Hippocampal formation (tissue), 2 donors: ENCODE measurements at places on chromosomes 1 and 21.

GRCh38 chr1:244878681-244879080 lies 14.3 kb upstream of the HNRNPU start:
- no peak for DNase-seq

DNA sequence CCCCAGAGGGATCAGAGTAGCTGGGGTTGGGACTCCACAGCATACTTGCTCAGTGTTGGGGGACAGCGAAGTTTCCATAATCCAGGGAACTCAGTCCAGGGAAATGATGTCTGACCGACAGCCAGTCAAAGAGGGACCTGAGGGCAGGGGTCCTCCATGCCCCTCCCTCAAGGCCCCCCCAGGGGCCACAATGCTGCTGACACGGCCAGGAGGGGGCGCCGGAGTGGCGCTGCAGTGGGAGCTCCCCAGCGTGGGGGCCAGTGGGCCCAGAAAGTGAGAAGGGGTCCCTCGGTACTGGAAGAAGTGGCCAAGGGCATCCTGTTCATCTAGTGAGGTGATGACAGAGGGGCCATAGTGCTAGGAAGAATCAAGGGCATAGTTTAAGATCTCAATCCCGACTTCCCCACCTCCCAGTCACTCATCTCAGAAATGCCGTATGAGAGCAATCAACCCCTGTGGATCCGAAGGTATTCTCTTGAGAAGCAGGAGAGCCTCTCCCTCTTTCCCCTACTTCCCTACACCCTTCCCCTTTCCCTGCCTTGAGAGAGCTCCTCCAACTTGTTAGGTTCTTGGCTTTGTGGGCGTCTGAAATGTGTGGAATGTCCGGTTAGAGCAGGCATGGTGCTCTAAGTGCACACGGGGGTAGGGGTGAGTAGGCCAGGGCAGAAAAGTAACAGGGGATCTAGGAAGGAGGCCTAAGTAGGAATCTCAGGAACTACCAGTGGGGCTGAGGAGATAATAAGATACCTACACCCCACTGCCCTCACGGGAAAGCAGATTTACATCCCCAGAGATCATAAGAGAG lies 4.1 kb downstream of the NUDT17 start:
- no peak for DNase-seq

- no peak for DNase-seq
Measured at GRCh38 chr1:30691480-30691879, 31.9 kb downstream of the MATN1 start.

DNA sequence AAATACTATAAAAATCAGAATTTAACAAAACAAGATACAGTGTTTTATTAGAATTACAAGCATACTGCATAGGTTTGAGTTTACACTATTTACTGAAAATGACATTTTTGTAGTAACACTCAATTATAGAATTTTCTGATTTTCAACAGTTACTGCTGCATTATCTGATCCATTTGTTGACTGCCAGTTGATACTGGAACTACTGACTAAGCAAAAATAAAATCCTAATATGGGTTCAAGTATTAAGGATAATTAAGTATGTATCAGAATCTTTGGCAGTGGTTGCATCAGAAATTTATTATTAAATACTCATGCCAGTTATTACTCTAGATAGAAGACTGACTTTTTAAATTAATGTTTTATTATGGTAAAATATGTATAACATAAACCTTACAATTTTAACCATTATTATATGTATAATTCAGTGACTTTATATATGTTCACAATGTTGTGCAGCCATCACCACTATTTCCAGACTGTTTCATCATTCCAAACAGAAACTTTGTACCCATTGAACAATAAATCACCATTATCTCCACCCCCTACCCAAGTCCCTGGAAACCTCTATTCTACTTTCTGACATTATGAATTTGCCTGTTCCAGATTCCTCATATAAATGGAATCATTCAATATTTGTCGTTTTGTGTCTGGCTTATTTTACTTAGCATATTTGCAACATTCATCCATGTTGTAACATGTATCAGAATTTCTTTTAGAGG lies 58.2 kb upstream of the GPR88 start:
- no peak for DNase-seq

GRCh38 chr1:11707621-11708276 lies 16.2 kb downstream of the DRAXIN start:
- peak; percentile 16 for DNase-seq

- peak; percentile 47 for DNase-seq
Measured at GRCh38 chr1:45359882-45360513, 19.8 kb upstream of the MUTYH start.

DNA sequence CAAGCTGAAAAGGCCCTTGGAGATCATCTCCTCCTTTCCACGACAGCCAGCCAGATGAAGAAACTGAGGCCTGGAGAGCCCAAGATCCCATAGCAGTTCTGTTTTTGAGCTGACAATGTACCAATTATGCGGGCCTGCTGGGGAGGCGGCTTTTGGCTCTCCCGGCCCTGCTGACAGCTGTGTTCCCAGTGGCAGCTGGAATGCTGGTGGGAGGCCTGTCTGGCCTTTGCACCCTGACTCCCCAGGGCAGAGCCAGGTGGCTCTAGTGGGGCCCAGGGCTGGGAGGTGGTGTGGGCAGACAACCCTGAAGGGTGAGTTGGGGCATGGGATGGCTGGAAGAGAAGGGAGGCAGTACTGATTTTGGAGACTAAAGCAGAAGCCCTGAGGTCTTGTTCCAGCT lies 30.7 kb upstream of the WASF2 start:
- DNase-seq = peak; percentile 45

DNA sequence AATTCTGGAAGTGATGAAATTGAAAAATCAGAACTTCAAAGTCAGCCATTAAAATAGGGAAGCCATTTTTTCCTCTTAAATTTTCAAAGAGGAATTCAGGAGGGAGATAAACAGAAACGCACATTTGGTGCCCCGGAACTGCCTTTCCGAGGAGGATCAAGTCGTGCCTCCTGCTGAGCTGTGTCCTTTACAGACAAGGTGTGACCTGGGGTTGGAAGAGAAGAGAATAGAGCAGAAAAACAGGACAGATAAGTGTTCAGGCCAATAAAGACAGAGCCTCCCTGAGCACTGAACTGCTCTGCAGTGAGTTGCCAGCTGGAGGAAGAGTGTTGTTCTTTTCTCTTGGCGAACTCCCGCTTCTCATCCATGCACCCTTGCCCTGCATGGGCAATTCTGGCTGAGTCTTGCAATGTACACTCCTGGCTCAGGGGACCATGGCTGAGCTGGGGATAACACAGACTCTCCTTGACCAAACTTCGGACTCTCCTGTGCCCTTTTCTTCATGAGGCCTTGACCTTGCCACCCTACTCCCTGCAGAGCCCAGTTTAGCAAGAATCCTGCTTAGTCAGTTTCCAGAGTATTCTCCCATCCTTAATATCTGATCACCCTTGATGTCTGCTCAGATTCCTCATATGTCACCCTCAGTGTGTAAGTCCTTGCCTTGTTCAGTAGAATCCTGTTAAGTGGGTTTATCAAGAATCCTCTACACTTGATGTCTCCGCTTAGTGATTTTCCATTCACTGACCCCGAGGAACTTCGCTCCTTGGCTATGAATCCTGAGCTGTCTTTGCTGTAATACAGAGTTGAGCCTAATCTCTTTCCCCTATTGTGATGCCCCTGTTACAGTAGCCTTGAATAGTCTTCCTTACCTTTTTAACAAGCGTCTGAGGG lies 1.3 kb upstream of the MTARC1 start:
- no peak for DNase-seq

DNA sequence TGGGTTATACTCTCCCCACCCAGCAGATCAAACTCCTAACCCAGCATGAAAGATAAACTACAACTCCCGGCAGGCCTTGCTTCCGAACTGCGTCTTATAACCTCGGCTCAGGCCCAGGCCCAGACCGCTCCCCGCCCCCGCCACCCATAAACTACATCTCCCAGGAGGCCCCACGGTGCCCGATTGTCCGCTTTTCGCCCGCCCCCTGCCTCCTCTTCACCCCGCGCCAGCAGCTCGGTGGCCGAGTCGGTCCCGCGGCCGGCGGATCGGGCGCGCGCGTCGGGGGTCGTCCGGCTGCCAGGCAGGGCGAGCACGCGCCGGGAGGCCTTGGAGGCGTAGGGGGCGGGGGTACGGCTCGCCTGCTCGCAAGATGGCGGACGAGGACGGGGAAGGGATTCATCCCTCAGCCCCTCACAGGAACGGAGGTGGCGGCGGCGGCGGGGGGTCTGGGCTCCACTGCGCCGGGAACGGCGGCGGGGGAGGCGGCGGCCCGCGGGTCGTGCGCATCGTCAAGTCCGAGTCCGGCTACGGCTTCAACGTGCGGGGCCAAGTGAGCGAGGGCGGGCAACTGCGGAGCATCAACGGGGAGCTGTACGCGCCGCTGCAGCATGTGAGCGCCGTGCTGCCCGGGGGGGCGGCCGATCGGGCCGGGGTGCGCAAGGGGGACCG lies at the start of gene SNX27:
SNX27 (plus strand) TSS at position 219 of the 669 bp plus-strand sequence; CDS start at position 371, 152 bp downstream.
- DNase-seq = peak; percentile 89

DNA sequence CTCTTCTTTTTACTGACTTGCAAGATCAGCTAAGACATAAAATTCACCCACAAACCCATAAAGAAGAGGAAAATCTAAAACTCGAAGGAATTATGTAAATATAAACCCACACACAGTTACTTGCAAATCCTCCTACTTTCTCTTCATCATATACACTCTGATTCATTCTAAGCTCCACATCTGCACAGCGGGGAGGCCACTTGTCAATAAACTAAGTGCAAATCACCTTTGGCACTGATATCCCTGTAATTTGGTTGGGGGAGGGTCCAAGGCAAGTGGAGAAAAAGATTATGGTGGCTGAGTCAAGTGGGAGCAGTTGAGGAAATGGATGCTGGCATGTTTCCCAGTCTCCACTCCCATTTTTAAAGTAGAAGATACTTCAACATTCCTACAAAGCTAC lies 596.5 kb downstream of the MATN1 start:
- DNase-seq = no peak

DNA sequence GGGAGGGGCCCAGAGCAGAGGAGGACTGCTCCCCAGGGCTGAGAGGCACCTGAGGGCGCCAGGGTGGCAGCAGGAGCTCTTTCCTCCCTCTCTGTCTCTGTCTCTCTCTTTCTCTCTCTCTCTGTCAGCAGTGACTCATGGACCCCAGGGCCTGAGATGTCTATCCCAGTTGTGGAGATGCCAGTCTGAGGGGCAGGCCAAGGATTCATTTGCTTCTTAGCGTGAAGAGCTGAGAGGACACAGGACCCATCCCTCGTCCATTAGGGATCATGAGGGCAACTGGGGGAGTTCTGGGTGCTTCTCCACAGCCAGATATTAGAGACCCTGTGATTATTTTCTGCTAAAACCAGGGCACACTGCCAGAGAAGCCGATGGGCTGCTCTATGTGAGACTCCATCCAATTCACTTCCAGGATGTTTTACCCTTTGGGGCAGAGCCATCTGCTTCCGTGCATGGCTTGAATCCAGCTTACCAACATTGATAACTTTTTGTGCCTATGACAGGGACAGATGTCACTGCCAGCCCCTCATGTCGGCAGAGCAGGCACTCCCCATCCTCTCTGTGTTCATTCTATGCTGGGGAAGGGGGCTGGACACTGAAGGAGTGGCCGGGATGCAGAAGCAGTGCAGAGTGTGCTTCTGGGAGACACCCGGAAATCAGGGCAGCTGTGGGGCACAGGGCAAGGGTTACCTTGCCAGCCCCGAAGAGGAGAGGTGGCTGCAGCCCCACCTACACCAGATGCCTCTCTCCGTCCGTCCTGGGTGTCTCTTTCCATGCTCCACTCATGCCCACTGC lies 4.1 kb upstream of the PCBP3 start:
- no peak for DNase-seq

DNA sequence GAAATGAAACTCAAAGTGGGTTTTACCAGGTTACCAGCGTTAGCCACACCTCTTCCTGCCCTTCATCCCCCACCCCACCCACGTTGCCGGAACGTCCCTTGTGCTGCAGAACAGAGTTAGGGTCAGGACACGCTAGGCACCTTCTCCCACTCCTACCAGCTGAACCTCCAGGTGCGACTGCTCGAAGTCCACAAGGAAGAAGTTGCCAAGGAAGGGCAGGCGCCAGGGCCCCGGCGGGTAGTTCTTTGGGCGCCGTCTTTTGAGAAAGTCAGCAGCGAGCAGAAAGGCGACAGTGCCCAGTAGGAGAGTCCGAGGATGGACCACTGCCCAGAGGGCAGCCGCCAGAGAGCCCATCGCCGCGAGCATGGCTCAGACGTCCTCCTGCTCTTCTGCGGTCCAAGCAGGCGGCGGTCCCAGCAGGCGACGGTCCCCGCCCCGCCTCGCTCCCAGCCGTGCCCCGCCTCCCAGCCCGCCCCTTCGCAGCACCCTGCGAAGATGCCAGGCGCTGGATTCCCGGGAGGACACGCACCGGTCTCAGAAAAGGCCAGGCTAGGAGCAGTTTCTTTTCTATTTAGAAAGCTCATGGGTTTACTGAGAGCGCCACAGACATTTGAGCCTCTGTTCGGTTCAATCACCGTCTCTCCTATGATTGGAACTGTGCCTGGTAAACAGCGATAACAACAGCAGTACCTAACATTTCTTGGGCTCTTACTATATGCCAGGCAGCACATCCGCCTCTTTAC lies at the start of gene CYP2J2:
CYP2J2 (minus strand) TSS at position 393 of the 743 bp plus-strand sequence; CDS start at position 366, 27 bp downstream.
- peak; percentile 78 for DNase-seq

GRCh38 chr1:30101487-30102227 lies 621.7 kb downstream of the MATN1 start:
- DNase-seq = no peak

DNA sequence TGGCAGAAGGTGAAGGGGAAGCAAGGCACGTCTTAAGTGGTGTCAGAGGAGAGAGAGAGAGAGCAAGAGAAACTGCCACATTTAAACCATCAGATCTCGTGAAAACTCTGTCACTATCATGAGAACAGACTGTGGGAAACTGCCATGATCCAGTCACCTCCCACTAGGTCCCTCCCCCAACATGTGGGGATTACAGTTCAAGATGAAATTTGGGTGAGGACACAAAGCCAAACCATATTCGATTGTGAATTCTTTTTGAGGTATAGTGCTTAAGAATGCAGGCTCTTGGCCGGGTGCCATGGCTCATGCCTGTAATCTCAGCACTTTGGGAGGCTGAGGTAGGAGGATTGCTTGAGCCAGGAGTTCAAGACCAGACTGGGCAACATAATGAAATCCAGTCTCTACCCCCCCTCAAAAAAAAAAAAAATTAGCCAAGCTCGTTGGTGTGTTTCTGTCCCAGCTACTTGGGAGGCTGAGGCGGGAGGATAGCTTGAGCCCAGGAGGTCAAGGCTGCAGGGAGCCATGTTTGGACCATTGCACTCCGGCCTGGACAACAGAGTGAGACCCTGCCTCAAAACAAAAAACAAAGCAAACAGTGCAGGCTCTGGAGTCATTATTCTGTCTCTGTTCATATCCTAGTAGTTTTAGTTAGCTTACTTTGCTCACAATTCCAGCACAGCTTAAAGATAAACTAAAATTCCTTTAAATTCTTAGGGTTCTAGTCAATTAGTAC lies 6.0 kb downstream of the ZCCHC17 start:
- no peak for DNase-seq

DNA sequence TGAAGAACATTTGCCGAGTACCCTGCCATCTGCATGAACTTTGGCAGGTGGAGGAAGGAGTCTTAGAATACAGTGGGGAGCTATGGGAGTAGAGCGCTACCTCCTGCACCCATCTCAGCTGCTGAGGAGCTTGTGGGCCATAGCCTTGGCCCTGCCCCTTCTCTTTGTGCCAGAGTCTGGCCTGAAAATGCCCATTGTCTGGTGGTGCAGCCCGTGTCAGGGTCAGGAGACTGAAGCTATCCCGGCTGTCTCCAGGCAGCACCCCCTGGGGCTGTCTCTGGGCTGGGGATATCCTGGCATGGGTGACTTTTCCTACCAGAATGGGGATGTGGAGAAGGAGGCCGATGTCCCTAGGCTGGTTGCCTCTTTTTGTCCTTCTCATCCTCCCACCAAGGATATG lies 7.3 kb downstream of the IPO13 start:
- DNase-seq = peak; percentile 84
